ENCODE measurements at places on chromosomes 4 and X.

GRCh38 chr4:79662651-79663050 is 254.6 kb upstream of the GK2 start:
- DNase-seq = no peak

GRCh38 chrX:31287861-31288260 is 216.0 kb upstream of the FTHL17 start:
- no peak for DNase-seq

- peak; percentile 45 for DNase-seq
These were observed 23.0 kb downstream of the LDB2 start for GRCh38 chr4:16875487-16875886.

- no peak for DNase-seq
These were observed 117.9 kb downstream of the MID1IP1 start for GRCh38 chrX:38919202-38919601.

- no peak for DNase-seq
These were observed 5.6 kb upstream of the SPRY1 start for GRCh38 chr4:123390846-123391456.

DNA sequence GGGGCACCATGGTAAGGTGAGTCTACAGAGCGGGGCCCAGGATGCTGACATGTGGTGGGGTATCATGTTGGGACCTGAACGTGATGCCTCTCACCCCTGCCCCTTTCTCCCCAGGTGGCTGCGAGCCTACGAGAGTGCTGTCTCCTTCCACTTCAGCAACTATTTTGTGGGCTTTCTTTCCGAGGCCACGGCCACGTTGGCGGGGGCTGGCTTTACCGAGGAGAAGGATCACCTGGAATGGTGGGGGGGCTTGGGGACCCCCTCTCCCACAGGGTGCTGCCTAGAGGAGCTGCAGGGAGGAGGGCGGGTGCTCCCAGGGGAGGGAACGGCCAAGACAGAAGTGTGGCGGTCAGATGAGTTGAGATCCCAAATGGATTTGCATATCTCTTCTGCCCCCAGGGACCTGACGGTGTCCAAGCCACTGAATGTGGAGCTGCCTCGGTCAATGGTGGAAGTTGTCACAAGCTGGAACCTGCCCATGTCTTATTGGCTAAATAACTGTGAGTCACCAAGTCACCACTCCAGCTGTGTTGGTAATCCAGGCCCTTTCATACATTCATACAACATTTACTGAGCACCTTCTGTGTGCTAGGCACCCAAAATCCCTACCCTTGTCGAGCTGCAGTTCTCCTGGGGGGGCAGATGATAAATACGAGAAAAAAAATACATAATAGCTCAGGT is 5.5 kb downstream of the PORCN start:
- no peak for DNase-seq

DNA sequence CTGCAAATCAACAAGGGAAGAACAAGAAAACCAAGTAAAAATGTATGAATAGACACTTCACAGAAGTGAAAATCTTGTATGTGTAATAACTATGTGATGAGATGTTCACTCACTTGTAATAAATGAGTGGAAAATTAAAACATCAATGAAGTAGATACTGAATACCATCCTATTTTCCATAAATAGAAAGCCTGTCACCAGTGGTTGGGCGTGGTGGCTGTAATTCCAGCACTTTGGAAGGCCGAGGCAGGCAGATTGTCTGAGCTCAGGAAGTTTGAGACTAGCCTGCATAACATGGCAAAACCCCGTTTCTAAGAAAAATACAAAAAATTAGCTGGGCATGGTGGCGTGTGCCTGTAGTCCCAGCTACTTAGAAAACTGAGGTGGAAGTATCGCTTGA is 53.5 kb upstream of the SOD3 start:
- no peak for DNase-seq

GRCh38 chr4:86549163-86549788 is 44.8 kb upstream of the PTPN13 start:
- no peak for DNase-seq

GRCh38 chr4:10134141-10134540 is 17.5 kb upstream of the WDR1 start:
- DNase-seq = no peak
